ENCODE measurements at places on chromosomes 7 and 10.

DNA sequence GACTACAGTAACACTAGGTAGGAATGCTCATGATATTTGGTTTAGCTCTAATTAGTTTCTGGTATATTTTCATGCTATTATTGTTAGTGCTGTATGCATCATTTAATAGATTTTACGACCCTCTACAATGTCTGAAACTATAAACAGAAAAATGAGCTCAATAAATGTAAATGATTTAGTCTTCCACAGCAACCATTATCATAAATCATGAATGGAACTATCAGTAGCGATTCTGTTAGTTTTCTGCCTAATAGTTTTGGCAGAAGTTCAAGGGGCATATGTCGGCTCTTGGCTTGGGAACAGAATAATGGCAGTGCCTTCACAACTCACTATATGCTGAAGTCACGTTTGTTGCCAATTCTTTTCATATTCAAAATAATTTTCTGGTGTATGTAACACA is 494.8 kb downstream of the PARD3 start:
- DNase-seq, result no peak

DNA sequence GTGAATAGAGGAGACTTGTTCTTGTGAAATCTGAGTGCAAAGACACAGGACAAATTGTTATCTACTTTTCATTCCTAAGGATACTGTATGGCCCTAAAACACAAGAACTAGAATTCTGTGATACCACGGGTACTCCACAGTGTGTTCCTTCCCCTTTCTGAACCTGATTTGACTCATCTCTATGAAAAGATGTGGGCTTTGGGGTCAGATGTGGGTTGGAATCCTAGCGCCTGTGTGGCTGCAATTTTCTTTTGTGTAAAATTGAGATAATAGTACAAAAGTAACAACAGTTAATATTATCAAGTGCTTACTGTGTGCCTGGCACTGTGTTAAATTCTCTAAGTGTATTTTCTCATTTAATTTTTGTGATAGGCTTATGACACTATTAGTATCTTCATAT is 8.1 kb downstream of the SRGN start:
- no peak for DNase-seq

DNA sequence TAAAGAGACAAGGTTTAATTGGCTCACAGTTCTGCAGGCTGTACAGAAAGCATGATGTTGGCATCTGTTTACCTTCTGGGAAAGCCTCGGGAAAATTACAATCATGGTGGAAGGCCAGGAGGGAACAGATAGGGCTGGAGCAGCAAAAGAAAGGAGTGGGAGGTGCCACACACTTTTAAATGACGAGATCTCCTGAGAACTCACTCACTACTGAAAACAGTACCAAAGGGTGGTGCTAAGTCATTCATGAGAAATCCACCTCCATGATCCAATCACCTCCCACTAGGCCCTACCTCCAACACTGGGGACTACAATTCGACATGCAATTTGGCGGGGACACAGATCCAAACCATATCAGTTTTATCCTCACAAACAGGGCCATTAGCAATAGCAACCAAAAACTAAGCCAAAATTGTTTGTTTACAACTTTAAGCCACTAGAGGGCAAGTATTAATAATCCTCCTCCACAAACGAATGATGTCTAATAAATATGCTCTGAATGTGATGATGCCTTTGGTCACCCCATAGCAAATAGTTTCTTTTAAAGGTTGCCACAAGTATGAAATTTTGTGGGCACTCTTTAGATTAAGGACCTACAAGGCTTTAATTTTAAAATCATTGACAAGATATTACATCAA is 129.2 kb upstream of the NRBF2 start:
- DNase-seq, result no peak

DNA sequence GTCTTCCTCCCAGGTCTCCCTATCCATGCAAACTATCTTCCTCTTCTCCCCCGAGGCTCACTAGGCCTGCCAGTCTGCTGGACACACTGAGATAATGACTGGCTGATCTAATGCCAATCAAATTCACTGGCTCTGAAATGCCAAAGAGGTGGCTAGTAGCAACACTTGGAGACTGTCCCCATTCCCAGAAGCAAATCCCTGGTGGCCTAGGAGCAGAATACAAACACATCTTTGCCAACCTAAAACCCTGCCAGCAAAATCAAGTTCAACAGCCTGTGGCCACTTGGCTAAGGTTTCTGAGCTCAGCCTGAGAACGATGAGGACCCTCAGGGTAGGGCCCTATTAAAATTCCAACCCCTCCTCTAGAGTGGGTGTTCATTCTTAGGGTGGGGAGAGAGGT is 46.6 kb downstream of the SH3PXD2A start:
- no peak for DNase-seq

- no peak for DNase-seq
These were observed 44.1 kb upstream of the TARP start for GRCh38 chr7:38317515-38317914.

DNA sequence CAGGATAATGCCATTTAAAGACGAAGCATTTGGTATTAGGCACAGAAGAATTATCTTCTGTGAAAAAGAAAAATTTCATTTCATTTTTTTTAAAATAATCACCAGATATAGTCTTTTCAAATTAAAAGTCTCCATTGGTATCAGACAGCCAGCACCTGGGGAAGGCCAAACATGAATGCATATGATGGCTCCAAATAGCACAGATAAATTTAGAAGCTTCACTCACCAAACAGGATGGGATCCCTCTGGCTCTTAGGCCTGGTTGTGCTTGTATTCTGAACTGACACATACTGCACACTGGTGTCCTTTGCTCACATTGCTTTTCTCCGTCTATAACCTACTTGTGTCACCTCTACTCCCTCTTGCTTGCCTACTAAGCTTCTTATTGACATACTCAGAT is 169.5 kb upstream of the CHRM2 start:
- no peak for DNase-seq

DNA sequence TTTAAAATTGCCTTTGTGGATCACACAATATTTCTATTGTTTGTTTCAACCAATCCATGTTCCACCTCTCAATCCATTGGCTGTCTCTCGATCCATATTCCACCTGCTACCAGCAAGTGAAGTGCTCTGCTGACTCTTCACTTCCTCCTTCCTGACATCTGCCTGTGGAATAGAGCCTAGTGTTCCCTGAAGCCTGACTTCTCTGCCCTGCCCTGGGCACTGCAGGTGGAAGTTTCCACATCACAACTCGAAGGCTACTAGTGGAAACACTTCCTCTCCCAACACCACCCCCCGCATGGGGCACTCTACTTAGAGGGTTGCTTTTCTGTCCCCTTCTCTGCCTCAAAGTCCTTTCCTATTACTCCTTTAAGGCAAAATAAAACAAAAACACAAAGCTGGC is 563.8 kb upstream of the IGFBP3 start:
- DNase-seq, result no peak

- no peak for DNase-seq
These were observed 133.3 kb downstream of the VTI1A start for GRCh38 chr10:112580267-112580666.

DNA sequence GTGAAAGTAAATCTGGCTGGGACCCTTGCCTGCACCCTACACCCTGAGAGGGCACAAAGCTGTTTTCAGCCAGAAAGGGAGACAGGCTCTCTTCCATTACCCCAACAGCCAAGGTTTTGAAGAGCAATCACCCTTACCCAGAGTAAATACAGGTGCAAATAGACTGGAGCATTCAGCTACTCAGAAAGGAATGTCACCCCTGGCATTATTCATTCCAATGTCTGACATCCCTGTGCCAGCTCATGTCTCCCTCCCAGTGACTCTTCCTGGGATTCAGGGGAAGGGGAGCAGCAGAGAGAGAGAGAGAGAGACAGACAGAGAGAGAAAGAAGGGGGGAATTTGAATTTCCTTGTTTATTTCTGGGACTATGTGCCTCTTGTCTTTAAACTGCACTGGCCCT is 611.8 kb downstream of the SORCS3 start:
- DNase-seq, result no peak

DNA sequence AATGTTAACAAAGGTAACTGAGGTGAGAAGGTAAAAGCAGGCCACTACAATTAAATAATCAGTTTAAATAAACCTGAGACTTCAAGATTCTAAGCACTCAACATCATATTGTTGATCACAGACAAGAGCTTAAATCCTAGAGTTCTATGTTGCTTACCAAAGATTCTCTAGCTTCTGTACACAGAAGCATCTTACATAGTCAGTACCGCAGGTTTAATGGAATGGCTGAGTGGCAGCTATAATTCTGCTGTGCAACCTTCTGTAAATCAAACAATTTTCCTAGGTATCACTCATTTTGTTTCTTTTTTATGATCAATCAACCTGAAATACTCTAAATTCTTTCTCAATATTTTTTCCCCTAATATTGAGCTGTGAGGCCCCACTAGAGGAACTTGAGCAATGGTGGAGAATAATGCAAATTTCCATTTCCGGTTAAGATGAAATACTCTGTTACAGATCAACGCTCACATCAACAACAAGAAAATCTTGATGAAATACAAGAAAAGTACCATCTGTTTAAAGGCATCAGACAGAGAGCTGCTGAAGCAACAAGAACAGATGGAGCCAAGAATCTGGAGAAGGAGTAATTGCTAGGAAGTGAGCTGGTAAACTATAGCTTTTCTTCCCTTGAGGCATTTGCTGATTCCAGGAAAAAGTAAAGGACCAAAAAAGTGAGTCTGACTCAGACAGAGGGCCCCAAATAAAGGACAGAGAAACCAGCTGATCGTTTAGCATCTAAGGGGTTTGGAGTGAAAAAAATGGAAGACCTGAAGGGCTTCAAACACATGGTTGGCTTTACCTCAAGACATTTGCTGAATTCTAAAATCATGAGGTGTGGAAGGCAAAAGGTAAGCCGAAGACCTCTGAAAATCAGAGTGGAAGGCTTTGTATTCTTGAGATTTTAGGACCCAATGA is 22.6 kb downstream of the PNPLA8 start:
- DNase-seq, result peak; percentile 5

DNA sequence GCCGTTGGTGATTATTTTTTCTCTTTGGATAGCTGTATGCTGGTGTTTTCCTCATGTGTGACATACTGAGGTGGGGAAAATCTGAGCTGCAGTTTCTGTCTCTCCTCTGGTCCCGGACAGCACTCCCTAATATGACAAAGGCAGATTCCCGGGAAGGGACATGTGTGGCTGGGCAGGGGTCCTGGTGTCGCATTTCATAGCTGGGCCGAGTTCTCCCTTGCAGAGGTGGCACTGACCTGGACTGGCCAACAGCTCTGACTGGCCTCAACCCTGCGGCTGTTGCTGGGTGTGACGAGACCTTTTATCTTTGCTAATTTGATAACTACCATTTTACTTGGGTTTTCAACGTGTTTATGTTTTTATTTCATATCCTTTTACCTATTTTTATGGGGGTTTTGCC is 248.6 kb upstream of the TCERG1L start:
- DNase-seq, result no peak

GRCh38 chr7:90261441-90261840 is 16.5 kb downstream of the CFAP69 start:
- no peak for DNase-seq

- DNase-seq, result no peak
These were observed 23.5 kb downstream of the DDX50 start for GRCh38 chr10:68924593-68924992.

- DNase-seq, result no peak
These were observed 127.3 kb downstream of the RNLS start for GRCh38 chr10:88455831-88456230.

DNA sequence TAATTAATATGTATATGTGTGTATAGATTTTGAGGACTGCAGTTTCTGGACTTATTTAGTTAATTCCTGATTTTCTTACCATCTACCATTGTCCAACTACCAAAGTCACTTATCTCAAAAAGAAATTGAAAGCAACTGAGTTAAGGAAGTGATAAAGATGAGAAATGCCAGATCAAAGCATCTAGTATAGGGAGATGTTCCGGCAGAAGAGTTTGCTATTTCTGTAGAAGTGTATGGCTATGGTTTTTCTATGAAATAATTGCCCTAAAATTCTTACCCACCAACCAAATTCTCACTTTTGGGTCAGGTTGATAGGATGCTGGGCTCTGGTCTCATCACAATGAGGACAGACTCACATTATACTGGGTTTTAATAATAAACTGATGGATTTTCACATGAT is 64.0 kb upstream of the RAB11FIP2 start:
- DNase-seq, result no peak

Measured in hepatocyte (in vitro differentiated cells).